Thoracic aorta (tissue), 2 donors: ENCODE measurements at places on chromosomes 5 and 9. TPM values are rescaled to one million over a fixed set of nuclear protein-coding genes. Genes with fewer than 3 reads are reported as not detected.

The IL17B gene
- total RNA-seq, result 7.1 TPM

The RNF20 gene
- 24.7 TPM for total RNA-seq

- DNase-seq, result no peak
Observed at GRCh38 chr5:62938927-62939326, 360.3 kb downstream of the LRRC70 start.

DNA sequence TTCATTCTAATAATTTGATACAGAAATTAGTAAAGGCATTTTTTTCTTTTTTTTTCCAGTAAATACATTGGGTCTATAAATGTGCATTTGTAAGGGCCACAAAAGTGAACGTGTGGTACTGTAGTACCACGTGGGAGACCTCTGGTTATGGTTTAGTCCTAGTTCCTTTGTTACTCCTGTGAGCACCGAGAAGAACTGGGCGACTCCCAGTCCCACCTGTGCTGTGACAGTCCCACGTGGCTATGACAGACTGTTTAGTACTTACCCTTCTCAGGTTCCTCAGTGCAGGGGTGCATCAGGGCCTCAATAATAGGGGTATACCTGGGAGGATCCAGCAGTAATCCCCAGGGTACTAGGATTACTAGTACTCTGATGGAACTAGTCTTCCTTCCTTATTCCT is 49.3 kb downstream of the LRRC70 start:
- DNase-seq, result no peak

- DNase-seq, result no peak
Observed at GRCh38 chr5:164373876-164374275, 868.5 kb downstream of the MAT2B start.

- DNase-seq, result no peak
Observed at GRCh38 chr5:3845230-3845629, 249.6 kb downstream of the IRX1 start.

GRCh38 chr9:79284081-79284480 is 287.7 kb upstream of the TLE4 start:
- no peak for DNase-seq

DNA sequence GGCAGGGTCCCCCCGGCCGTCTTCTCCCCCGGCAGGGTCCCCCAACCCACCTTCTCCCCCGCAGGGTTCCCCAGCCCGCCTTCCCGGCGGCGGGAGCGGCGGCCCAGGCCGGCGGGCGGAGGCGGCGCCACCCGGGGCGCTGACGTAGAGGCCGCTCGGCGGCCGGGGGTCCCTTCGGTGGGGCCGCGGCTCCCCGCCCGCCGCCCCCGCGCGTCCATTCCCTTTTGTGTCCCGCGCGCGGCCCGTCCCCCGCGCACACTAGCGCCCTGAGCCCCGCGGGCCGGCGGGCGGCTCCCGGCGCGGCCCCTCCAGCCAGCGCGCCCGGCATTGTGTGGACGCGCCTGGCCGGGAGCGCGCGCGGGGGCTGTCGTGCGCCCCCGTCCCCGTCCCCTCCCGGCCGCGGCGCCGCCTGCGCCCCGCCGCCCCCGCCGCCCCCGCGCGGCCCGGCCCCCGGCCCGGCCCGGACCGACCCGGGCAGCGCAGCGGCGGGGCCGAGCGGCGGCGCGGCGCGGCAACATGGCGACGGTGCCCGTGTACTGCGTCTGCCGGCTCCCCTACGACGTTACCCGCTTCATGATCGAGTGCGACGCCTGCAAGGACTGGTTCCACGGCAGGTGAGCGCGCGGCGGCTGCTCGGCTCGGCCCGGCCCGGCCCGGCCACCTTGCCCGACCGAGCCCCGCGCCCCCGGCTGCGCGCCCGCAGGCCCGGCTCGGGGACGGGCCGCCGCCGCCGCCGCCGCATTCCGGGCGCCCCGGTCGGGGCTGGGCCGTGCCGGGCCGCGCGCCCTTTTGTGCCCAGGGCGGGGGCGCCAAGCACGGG is at the start of gene PHF2:
Gene PHF2 (plus strand): TSS at position 327 of the 820 bp plus-strand sequence. CDS start 190 bp downstream, at position 517.
- no peak for DNase-seq

DNA sequence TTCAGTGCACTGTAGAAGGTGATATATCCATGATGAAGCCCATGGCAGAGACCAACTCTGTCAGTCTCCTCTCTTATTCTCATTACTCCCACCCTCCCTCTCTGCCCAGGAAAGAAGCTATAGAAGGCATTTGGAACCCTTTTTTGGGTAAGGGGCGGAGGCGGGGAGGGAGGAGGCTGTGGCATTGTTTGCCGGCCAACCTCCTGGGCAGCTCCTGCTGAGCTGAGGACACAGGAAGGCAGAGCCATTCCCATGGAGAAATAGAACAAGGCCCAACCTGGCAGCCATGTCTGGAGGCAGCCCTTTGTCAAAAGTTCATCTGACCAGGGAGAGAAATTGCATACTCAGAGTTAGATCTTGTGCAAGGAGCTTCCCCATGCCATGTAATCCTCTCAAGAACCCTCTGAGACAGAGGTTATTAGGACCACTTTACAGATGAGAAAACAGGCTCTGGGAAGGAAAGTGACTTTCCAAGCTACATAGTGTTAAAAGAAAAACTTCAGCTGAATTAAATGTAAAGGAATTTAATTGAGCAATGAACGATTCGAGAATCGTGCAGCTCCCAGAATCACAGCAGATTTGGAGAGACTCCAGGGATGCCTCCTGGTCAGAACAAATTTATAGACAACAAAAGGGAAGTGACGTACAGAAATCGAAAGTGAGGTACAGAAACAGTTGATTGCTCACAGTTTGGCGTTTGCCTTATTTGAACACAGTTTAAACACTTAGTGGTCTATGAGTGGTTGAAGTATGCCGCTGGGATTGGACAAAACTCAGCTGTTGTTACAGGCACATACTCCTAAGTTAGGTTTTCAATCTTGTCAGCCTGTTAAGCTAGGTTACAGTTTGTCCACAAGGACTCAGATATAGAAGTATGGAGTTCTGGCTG is 158.6 kb downstream of the MELK start:
- no peak for DNase-seq

DNA sequence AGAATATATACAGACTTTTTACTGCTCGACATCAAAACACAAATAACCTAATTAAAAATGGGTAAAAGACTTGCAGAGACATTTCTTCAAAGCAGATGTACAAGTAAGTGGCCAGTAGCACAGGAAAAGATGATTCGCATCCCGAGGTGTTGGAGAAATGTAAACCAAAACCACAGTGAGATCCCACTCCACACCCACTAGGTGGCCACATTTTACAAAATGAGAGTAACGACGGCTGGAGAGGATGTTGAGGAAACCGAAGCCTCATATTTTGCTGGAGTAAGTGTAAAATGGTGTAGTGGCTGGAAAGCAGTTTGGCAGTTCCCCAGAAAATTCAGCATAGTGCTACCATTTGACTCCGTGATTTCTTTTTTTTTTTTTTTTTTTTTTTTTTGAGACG is 21.3 kb upstream of the GBGT1 start:
- DNase-seq, result no peak

- no peak for DNase-seq
Observed at GRCh38 chr9:126297661-126298060, 29.0 kb upstream of the MVB12B start.

DNA sequence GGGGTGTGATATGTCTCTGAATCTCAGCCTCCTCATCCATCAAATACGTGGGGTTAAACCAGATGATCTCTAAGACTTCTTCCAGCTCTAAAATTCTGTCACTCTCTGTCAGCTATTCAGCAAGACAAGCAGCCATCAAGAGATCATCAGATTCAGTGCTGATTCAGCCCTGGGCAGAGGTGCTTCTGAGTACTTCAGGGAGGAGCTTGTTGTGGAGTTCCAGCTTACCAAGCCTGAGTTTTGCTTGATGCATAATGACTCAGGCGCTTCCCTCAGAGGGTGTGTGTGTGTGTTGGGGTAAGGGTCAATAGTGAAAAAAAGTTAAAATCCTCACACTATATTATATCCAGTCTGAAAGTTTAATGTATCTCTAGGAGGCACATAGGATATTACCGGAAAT is 29.6 kb upstream of the TAF1L start:
- DNase-seq, result no peak

- DNase-seq, result no peak
Observed at GRCh38 chr5:117131048-117131679, 556.5 kb upstream of the SEMA6A start.
